ENCODE measurements at places on chromosomes 7 and 10.

DNA sequence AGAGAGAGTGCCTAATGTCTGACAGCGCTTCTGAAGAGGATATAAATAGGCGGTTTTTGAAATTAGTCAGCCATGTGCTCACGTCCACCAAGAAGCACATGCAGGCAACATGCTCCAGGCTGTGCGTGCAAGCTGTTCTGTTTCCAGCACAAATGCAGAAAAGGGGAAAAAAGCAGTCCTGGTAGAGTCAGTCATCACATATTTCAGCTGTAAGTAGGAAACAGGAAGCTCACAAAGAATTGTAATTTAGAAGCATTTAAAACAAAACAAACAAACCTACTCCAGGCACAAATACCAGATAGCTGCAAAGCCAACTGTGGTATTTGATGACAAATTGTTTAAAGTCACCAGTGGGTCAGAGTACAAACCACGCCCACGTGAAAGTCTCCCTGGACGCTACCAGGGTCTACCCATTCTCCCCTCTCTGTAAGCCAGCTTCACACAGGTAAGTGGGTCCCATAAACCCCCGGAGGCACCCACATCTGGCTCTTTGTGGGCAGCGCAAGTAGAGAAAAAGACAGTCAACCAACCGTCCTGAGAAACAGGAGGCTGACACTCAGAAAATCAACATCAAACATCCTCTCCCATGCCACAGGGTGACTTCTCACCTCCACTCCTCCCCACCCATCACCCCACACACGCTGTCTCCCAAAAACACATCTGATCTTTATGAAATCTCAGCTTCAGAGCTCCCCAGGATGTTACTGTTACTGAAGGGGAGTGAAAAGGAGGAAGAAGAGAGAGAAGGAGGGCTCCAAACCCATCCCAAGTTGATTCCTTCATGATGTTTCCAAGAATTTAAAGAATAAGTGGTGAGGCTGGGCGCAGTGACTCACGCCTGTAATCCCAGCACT, 186.4 kb downstream of the FAM107B start:
- no peak for DNase-seq

DNA sequence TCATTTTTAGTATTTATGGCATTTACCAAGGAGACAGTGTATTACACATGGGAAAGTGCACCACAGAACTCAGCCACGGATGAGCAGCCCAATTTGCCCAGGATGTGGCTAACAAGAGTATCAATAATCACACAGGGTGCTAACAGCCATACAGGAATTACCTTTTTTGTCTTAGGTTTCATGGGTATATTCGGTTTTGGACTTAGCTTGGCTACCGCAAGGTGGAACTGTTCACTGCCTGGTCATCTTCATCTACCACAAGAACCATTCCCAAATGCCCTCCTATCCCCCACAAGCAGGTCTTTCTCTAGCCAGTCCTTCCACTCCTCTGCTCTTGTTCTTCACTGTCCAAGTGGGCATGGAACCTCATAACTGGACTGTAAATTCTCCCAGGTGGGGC, 6.0 kb downstream of the PDLIM1 start:
- no peak for DNase-seq

- no peak for DNase-seq
Observed at GRCh38 chr7:1548438-1548831, 7.6 kb downstream of the TMEM184A start.

- no peak for DNase-seq
Observed at GRCh38 chr10:46270086-46270811, 16.5 kb upstream of the ANTXRL start.

- DNase-seq = no peak
Observed at GRCh38 chr7:80622541-80622940, 15.9 kb upstream of the CD36 start.

GRCh38 chr10:129690248-129691070, 223.4 kb downstream of the MGMT start:
- DNase-seq = no peak

- no peak for DNase-seq
Observed at GRCh38 chr7:154304740-154305700, 252.8 kb downstream of the DPP6 start.

- no peak for DNase-seq
Observed at GRCh38 chr10:82581940-82582339, 706.9 kb downstream of the NRG3 start.

- no peak for DNase-seq
Observed at GRCh38 chr7:12239806-12240205, 28.7 kb downstream of the TMEM106B start.

GRCh38 chr10:87923233-87923632, 59.8 kb downstream of the PTEN start:
- no peak for DNase-seq

DNA sequence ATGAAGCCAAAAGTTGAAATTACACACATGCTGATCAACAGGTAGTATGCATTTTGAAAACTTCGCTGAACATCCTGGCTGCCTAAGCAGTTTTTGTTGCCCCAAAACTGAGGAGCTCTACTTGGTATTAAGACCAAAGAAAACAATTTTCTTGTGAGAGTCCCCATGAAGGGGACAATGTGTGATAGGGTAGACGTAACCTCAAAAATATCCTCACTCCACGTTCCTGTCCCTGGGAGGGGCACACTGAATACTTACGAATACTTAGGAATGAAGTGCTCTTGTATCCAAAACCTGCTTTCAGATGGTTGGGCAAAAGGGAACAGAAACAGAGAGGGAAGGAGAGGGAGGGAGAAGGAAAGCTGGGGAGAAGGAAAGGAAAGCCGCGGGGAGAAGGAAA, 24.7 kb downstream of the CCDC6 start:
- DNase-seq = no peak

- no peak for DNase-seq
Observed at GRCh38 chr10:112827951-112828350, 122.1 kb upstream of the TCF7L2 start.

- no peak for DNase-seq
Observed at GRCh38 chr10:92699518-92700381, 10.0 kb downstream of the HHEX start.

DNA sequence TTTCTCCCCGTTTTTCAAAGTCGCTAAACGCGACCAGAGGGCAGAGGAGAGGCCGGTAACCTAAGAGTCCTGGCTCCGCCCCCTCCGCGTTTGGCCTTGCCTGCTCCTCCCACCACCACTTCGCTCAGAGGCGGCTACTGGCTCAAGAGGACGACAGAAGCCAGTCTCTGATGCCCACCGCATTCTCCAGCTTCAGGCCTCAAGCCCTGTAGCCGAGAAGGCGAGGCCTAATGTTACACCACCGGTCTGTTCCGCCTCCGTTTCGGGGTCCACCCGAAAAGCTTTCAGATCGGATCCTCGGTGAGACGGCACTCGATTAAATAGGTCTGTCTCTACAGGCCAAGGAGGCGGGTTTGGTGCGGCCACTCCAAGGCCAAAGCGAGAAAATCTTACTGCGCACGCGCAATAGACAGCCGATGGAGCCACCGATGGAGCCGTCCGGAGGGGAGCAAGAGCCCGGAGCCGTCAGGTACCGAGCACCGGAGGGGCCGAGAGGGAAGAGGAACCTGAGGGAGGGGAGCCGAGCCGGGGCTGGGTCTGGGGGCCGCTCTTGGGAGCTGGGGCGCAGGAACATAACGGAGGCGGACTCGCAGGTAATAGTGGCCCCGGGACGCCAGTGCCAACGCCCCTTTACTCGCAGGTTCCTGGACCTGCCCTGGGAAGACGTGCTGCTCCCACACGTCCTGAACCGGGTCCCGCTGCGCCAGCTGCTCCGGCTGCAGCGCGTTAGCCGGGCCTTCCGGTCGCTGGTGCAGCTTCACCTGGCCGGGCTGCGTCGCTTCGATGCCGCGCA, at the start of gene FBXL15:
TSS of gene FBXL15 (plus strand) at position 123 of the 793 bp plus-strand sequence. CDS start at position 417, 294 bp downstream.
- peak; percentile 90 for DNase-seq

GRCh38 chr7:149310113-149310836, 48.3 kb downstream of the ZNF783 start:
- DNase-seq = no peak

- DNase-seq = no peak
Observed at GRCh38 chr10:14062528-14063260, 268.0 kb downstream of the FRMD4A start.

- no peak for DNase-seq
Observed at GRCh38 chr10:79176052-79176501, 107.3 kb downstream of the ZMIZ1 start.

- DNase-seq = no peak
Observed at GRCh38 chr7:130500910-130501309, 9.0 kb downstream of the MEST start.

DNA sequence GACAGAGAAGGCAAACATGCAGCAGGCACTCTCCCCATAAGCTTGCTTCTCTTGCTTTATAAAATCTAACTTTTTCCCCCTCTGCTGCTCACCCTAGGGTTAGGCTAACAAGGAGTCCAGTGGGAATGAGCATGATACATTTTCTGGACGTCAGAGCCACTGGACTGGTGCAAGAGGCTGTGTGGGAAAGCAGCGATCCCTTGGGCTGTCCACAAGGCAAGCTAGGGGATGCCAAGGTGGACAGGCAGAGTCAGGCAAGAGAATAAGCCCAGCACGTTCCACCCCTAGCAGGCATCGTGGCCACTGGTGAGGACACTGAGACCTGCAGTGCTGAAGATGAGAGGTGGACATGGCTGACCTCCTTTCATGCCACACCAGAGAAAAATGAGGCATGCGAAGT, 290.9 kb upstream of the ZMIZ1 start:
- no peak for DNase-seq

- no peak for DNase-seq
Observed at GRCh38 chr10:126732868-126733267, 62.4 kb upstream of the C10orf90 start.

DNA sequence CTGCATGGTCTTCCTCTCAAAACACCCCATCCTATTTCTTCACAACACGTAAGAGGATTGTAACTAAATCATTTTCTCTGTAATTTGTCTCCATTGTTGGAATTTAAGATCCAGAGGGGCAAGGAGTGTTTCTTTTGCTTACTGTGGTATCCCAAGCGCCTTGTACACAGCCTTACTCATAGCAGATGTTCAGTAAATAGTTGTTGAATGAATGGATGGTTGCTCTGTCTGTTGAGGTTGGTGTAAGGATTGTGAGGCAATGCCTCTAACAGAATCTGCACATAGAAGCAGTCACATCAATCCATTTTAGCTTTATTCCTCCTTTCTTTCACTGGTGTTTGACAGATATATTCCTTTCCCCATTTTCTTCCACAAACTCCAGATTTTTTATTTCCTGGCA, 90.1 kb downstream of the ZNF365 start:
- no peak for DNase-seq

DNA sequence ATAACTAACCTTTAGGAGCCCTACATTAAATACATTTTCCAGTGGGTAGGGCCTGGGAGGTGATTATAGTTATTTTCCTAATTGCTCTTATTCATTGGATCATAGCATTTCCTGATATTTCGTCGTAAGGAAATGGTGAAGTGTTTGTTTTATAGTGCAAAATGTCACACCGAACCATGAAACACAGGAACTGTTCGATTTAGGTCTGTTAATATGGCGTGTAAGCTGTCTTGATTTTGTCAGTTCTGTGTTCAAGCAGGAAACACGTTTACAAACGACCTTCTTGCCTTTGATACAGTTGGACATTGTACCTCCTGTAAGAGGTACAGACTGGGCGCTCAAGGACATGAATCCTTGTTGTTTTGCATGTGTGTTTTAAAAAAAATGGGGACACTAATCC, 14.8 kb downstream of the RBM17 start:
- DNase-seq = no peak

DNA sequence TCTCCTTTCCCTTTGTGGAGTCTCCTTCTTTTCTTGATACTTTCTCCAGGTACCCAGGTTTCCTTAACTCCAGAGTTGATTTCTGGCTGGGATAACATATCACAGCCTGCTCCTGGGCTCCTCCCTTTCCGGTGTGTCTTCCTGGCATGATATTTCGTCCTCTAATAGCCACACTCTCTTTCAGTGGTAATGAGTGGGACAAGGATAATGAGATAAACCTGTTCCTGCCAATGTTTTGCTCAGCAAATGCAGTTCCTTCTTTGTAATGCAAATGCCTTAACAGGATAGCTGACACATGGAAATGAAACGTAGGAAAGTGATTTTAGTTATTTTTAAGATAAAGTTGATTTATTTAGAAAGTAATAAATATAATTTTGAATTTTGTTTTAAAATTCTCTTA, 168.6 kb downstream of the NRP1 start:
- DNase-seq = no peak
